ENCODE measurements at places on chromosomes 1 and 21.

GRCh38 chr1:209768354-209768774 is 12.5 kb downstream of the TRAF3IP3 start:
- no peaks in the 10 kb centered on the region for H3K36me3 ChIP-seq
- peak overlapping the region; percentile 76 for H3K27ac ChIP-seq

- H3K27ac ChIP-seq: no peak overlapping the region
- no peak overlapping the region for H3K4me3 ChIP-seq
- no peaks in the 10 kb centered on the region for H3K27me3 ChIP-seq
These were observed 246.7 kb upstream of the NFIA start for GRCh38 chr1:60835649-60836048.

GRCh38 chr21:15257646-15258045 is 192.8 kb upstream of the NRIP1 start:
- no peaks in the 10 kb centered on the region for H3K36me3 ChIP-seq
- no peaks in the 10 kb centered on the region for H3K27me3 ChIP-seq
- H3K27ac ChIP-seq: no peak overlapping the region
- H3K4me1 ChIP-seq: no peaks in the 10 kb centered on the region
- no peak for DNase-seq
- H3K4me3 ChIP-seq: no peak overlapping the region

DNA sequence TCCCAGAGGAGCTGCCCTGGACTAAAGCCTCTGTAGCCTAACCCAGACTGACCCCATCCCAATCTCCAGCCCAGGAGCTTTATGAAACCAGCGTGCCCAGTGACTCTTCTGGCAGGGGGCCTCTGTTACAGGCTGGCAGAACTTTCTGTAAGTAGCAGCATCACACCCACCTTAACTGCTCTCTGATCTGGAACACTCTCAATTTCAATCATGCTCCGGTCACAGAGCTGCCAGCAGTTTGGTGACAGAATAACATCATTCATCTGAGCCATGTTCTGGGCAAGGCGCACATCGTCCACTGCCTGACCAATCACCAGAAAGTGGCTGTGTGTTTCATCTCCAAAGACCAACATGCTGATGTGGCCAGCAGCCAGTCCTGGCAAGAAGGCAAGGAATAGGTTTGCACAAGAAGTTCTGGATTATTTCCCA is 14.7 kb downstream of the ADCY10 start:
- H3K27ac ChIP-seq: no peak overlapping the region
- H3K4me1 ChIP-seq: no peaks in the 10 kb centered on the region
- no peaks in the 10 kb centered on the region for H3K27me3 ChIP-seq
- no peak overlapping the region for H3K4me3 ChIP-seq

- no peak overlapping the region for H3K4me3 ChIP-seq
- H3K27me3 ChIP-seq: no peaks in the 10 kb centered on the region
- H3K4me1 ChIP-seq: no peaks in the 10 kb centered on the region
- H3K36me3 ChIP-seq: no peaks in the 10 kb centered on the region
- no peak for DNase-seq
These were observed 239.5 kb upstream of the LRRC7 start for GRCh38 chr1:69328186-69328585.

- peaks cover 4% of the 10 kb centered on the region for H3K4me1 ChIP-seq
- no peak overlapping the region for H3K4me3 ChIP-seq
- no peaks in the 10 kb centered on the region for H3K36me3 ChIP-seq
- no peak overlapping the region for H3K27ac ChIP-seq
- H3K27me3 ChIP-seq: peaks cover 17% of the 10 kb centered on the region
These were observed 4.9 kb downstream of the CROCC start for GRCh38 chr1:16926491-16927073.

DNA sequence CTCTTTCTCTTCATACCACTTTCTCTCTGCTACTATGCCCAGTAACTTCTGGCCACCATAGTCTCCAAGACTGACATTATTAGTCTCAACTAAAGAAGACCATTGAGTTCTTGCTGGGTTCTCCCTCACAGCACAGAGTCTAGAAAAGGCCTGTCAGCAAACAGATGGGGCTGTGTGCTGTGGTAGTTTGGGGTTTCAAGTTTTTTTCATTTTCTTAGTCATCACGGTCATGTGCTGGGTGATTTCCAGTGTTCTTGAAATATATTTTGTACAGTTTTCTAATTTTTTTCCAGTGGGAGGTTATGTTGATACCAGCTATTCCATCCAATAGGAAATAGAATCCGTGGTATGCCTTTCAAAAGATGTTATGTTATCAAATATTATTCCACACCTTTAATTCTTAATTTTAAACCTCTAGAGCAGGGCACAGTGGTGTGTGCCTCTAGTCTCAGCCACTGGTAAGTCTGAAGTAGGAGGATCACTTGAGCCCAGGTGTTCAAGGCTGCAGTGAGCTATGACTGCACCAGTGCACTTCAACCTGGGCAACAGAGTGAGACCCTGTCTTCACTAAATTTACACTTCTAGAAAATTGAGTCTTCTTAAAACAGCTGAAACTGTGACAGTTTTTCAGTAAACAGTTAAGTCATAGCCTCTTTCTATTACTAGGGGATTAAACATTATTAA is 8.3 kb downstream of the CFHR2 start:
- H3K4me3 ChIP-seq: no peak overlapping the region
- H3K27me3 ChIP-seq: no peaks in the 10 kb centered on the region
- no peak for DNase-seq
- no peaks in the 10 kb centered on the region for H3K36me3 ChIP-seq
- no peaks in the 10 kb centered on the region for H3K4me1 ChIP-seq
- H3K27ac ChIP-seq: no peak overlapping the region
